ENCODE measurements at places on chromosomes 11 and 22.
A peak's percentile ranks its signal among the peaks of the same experiment; 100 is the strongest.

- no peak for DNase-seq
These were observed 35.8 kb downstream of the NCAM1 start for GRCh38 chr11:112996994-112997393.

DNA sequence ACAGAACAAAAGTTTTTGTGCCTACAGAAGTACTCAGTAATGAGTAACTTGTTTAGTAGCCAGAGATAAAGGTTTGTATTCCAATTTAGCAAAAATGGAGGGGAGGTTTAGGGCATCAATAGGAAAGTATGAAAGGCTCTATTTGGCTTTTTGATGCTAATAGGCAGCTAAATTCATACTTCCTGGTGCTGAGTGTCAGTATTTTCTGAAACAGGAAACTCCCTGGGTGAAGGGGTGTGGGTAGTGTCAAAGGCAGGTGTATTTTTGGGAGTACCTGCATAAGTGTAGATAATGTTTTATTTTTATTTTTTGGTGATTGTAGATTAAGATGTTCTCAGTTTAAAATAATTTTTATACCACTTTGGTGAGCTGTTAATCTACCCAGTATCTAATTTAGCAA lies 29.3 kb upstream of the MMP7 start:
- no peak for DNase-seq

DNA sequence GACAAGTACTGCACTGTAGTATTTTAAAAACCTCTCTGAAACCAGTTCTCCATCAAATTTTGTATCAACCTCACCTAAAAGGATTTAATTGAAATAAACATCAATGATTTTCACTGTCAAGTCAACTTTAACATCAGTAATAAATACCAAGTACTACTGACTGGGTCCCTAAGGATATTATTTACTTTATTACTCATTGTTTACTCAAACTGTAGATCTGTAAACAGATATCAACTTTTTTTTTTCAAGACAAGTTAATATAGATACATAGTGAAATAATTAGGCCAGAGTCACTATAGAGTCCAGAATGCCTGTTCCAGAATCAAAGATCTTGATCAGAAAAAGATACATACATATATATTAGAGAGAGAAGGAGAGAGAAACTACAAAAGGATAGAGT lies 1.6 kb downstream of the RNF141 start:
- DNase-seq: no peak

- peak; percentile 91 for DNase-seq
These were observed at the start of gene MCM5 for GRCh38 chr22:35399678-35400500. TSS of gene MCM5 (plus strand) at chr22:35400140. CDS start at chr22:35400439, 299 bp downstream.

DNA sequence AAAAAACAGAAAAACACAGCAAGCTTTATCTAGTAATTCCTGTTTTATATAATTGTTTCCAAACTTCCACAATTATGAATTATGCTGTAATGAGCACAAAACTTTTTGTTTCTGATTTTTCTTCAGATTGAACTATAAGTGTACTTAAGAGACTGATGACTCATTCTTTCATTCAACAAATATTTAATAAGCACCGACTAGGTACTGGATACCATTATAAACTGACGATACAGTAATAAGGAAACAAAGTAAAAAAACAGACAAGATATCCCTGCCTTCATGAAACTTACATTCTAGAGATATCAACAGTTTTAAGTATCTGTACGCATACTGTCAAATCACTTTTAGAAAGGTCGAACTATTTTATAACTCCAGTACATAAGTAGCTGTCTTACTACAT lies 78.6 kb downstream of the ME3 start:
- DNase-seq: no peak

DNA sequence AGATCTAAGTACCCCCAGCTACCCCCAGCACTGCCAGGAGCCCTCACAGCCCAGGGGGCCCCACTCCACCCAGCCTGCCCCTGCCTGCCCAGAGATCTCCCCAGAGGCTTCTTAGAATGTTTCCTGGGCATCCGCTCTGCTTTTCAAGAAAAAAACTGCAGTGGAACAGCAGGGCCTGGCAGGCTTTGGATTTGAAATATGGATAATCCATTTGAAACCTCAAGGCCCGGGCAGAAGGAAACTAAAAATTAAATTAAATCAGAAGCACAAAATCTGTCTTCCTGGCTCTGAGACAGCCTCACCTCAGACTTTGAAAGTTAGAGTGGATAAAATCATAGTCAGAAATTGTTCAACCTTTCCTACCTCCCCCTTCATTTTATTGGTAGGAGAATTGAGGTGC lies 273.6 kb downstream of the OPCML start:
- DNase-seq: no peak

DNA sequence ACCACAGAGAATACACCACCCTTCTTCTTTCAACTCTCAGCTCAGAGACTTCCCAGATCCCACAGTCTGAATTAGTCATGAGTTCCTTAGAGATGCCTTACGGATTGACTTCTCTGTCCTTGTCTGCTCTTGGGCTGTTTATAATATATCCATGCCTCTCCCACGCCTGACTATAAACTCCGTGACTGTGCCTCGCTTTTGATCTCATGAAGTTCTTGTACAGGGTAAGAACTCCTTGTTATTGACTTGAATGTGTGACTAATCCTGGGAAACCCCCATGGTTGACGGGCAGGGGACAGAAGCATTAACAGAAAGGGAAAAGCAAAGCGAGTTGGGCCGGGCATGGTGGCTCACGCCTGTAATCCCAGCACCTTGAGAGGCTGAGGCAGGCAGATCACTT lies 62.4 kb upstream of the POU2AF1 start:
- DNase-seq: no peak

DNA sequence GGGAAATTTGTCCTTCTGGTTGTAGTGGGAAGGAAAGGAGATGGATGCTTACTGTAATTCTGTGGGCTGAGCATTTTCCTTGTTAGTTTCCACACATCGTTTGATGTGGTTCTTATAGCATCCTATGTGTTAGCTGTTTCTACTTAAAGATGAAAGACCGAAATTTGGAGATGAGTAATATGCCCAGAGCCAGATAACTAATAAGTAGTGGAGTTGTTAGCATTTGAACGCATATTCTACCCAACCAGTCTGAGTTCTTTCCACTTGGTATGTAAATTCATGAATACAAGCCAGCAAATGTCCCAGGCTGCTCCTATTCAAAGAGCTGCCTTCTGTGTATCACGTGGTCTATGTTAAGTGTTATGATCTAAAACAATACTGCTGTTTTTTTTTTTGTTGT lies 14.6 kb downstream of the SPECC1L start:
- DNase-seq: no peak
